ENCODE measurements at places on chromosomes 2 and 18.

DNA sequence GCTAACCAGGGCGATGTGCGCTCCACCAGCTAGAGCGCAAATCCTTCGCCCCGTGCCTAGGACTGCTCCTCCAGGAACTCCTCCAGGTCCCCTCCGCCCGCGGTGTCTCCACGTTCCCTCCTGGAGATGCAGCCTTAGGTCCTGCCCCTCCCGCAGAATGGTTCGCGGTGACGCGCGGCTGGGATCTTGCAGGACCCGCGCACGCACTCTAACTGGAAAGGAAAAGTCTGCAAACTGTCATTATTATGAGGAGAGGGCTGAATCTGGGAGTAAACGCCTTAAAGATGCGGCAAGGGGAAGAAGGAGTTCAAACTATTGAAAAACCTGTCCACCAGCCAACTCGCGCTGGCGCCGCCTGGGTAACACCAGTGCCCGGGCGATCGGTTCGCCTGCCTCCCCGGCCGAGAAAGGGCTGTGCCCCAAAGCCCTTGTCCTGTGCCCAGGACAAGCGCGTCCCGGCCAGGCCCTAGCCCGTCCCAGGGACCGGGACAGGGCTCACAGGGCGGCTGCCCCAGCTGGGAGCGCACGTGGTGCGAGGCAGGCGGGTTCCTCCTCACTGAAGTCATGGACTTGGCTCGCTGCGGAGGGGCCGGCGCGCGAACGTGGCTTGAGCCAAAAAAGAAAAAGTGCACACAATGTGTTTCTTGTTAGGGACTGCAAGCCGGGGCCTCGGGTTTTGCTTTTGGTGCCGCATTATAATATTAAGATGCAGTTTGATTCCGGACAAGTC, 5.5 kb upstream of the ID2 start:
- DNase-seq: no peak

DNA sequence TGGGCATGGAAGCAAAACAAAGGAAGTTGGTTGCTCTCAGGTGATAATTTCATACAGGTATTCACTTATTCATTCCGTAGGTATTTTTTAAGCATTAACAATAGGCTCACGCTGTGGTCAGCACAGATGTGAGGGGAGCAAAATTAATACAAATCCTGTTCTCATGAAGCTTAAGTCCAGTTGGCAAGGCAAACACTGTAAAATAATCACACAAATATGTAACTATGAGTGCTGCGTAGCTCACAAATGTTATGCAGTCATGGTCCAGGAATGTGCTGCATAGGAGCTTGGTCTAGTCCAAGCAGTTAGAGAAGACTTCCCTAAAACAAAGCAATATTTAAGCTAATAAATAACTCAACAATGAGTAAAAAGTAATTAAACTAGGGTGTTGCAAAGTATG, 23.9 kb downstream of the SP5 start:
- DNase-seq: no peak

DNA sequence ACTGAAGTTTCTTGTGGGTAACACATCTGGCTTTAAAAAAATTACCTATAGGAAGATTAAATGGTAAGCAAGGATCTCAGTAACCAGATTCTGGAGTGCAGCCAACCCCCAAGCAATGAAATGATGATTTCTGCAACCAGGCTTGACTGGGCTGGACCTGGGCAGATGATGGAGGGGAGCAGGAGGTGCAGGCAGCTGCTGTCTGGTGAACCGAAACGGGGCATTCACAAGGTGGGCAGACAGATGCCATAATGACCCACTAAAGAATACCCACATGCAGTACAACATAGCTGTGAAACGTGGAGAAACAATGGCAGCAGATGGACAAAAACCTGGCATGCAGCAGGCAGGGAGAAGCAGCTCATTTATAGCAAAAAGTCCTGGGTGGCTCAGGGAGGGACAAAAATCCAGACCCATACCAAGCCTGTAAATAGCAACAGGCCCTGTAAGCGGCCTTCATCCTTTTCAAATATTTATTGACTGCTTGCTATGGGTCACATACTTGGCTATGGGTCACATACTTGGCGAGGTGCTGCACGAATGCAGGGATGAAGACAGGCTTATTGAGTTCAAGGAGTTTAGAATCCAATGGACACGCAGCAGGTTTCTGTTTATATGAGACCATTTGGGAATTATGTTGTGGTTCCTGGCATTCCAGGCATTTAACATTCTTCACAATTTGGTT, 244.7 kb downstream of the HRH4 start:
- no peak for DNase-seq

GRCh38 chr2:179995741-179996515, 11.2 kb downstream of the CWC22 start:
- DNase-seq: no peak

GRCh38 chr2:241217320-241218031, 29.0 kb downstream of the ANO7 start:
- peak; percentile 11 for DNase-seq

DNA sequence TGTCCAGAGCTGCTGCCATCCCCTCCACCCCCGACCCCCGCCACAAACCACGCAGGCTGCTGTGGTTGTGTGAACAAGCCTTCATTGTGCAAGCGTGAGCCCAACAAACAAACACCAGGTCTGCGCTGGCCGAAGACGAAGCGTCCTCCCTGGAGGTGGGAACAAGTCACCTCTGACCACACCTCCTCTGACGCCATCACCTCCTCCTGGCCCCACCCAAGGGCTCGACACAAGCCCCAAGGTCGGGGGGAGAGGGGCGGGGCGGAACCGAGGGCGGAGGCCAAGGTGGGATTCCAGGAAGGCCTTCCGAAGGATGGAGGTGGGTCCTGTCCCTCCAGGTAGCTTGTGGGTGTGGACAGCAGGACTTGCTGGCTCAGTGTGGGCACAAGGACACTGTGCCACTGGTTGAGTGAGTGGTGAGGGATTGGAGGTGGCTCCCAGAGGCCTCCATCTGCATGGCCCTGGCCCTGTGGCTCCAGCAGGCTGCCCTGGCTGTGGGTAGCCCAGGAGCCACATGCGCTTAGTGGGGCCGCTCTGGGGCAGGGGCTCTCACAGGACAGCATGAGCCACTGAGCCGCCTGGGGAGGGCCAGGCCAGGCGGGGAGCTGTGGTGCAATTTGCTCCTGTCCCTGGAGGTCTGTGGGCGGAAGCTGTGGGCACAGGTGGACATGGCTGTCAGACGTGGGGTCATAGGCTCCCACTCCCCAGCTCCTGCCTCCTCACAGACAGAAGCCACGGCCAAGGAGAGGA, 7.4 kb upstream of the GPR17 start:
- no peak for DNase-seq

- no peak for DNase-seq
Observed at GRCh38 chr2:3645745-3646389, 12.1 kb upstream of the ALLC start.

DNA sequence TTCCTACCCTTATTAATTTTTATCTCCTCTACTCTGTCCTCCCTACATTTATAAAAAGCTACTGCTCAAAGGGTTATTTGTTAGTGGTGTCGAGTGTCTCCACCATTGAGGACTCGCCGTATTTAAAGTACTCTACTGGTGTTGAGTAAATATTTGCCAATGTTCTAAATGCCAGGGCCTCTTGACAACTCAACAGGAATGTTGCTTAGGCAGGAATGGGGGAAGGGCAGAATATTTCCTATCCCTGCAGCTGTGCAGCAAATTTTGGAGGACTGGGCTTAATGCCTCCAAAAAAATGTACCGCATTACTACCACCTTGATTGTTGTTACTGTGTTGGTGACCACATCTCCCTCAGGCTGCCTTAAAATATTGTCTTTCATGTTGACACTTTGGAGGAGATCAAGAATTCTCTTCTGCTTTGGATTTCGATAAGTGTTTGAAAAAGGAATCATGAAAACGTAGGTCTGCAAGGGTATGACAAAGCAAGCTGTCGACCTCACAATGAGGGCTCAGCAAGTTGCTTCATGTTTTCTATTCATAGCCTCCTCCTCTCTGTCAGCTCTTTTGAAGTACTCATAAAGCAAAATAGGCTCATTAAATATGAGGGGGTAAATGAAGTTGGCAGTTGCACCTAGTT, 84.3 kb downstream of the EFEMP1 start:
- DNase-seq: no peak

- no peak for DNase-seq
Observed at GRCh38 chr2:150134223-150134857, 353.1 kb downstream of the RND3 start.

- no peak for DNase-seq
Observed at GRCh38 chr2:5846881-5847280, 154.7 kb downstream of the SOX11 start.
